A673 (cell line): ENCODE measurements at places on chromosomes 6 and 20.
A peak's percentile ranks its signal among the peaks of the same experiment; 100 is the strongest.

DNA sequence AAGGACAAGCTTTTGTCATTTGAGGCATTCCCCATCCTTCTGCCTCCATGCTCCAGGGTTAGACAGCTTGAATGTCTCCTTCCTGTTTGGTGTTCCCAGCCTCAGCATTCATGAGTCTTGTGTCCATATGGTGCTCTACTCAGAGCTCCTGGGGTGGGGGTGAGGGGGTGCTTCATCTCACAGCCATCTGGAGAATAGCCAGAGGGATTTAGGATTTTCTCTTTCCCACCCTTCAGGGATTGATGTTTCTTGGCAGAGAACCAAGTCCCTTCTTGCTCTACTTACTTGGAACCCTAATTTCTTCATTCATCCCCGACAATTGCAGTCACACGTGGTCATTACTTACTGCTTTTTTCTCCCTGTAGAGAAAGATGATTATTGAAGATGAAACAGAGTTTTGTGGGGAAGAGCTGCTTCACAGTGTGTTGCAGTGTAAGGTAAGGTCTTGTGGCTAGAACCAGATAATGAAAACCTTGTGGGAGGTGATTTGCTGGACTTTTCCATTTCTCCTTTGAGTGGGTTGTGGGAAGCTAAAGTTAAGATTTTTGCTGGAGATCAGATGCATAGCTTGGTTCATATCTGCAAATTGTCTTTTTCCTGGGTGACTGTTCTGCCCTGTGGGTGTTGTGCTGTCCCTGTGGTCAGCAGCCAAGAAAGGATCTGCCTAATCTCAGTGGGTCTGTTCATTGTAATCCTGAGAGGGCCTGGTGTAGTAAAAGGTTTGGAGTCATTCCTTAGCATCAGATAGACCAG is 18.6 kb downstream of the CMTR1 start:
- DNase-seq: no peak

- no peak for DNase-seq
These were observed 85.6 kb downstream of the MYB start for GRCh38 chr6:135266675-135267074.

DNA sequence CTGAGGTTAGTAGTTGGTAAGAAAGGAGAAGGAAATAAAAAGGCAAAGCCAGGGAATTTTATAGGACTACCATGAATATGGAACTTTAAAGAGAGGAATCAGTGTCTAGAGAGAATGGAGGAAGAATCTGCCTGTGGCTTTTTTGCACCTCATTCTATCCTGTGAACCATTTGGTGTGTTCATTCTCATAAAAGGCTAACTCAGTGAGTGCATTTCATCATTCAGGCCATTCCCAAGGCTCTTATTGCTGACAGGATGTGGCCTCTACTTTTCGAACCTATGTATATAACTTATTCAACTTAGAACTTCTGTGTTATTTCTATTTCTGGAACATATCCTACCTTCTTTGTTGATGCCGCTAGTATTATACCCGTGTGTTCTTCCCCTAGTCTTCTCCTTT is 27.1 kb downstream of the HSF2 start:
- no peak for DNase-seq

GRCh38 chr6:2215342-2215741 is 30.1 kb downstream of the GMDS start:
- peak; percentile 66 for DNase-seq

DNA sequence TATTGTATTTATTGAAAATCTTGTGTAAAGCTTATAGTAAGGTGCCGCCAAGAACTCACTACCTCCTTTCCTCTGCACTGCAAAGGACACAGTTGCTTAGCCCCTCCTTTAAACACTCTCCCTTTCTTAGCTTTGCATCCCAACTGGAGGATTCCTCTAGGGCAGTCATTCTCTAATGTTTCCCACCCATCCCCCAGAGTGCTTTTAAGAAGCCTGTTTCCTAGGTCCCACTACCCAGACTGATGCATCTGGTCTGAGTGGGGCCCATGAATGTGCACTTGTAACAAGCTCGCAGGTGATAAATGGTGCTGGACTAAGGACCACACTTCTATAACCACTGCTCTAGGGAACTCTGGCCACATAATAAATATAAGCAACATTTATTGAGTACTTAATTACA is 55.2 kb downstream of the B4GALT5 start:
- DNase-seq: peak; percentile 28

DNA sequence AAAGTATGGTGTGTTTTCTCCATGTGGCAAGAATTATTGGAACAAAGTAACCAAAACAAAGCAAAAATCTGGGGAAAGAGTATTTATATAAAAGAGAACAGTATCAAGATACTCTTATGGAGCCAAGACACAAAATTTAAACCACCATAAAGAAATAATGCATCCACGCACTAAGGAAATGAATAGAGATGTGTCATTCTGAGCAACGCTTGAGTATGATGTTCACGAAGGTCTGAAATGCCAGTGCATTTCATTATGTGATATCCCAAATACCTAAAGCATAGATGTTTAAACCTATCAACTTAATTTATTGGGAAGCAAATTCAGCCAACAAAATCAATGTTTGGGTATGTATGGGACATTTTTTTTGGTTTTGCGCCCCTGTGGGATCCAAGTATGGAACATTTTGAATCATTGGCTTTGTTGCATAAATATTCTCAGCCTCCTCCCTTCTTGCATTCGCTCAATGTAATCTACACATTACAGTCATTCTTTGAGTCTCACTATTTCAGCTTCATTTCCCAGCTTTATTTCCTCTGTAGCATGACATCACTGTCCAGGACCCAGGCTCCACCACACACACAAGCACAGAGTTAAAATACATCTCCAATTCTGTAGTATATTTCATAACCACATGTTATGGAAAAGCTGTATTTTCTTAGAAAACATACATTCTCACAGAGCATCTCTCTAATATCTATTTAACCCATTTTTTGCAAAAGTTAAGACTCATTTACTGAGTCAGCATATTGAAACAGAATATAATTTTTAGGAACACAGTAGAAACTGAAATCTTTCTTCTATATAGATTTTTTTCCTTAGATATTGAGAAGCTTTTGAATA is 11.6 kb upstream of the MOXD1 start:
- no peak for DNase-seq

- no peak for DNase-seq
These were observed 27.7 kb downstream of the SNPH start for GRCh38 chr20:1293641-1294379.

GRCh38 chr6:7922596-7922995 is 12.0 kb upstream of the TXNDC5 start:
- no peak for DNase-seq

DNA sequence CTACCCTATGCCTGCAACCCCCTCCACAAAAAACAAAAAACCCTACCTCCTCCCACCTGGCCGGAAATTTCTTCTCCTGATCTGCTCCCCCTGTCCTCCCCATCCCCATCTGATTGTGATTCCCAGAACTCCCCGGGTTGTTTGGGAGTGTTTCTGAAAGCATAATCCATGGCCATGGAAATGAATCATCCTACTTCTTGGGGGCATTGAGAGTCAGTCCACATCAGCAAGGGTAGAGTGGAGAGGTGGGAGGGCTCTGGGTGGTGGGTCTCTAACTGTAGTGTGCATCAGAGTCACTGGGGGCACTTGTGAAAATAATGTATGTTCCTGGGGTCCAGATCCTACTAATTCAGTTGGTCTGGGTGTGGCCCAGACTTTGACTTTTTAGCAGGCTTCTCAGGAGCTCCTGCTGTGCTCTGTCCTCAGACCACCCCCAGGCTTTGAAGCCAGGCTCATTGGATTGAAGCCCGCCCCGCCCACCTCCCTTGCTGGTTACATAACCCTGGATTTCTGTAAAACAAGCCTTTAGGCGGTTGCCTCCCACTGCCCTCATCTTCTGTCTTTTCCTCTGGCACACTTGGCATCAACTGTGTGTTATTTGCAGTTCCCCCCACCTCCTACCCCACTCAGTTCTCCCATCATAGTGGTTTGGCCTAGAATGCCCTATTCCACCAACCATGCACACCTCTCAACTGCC is 10.5 kb downstream of the PIGT start:
- DNase-seq: no peak

DNA sequence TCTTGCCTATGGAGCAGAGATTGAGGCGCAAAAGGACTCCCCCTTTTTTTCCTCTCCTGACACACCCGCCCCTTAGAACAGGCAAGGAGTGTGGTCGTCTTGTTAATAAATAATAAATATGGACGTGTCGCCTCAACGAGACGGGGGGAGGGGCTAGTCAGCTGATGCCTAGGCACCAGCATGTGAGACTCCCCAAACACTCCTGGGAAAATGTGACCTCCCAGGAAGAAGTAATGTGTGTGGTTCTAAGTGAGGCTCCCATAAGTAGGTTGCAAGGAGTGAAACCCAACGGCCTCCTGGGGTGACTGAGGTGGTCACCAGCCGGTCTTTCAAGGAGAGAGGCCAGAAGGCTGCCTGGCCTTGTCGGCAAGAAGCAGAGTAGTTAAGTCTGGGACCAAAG is 1.1 kb upstream of the FAXC start:
- DNase-seq: no peak

DNA sequence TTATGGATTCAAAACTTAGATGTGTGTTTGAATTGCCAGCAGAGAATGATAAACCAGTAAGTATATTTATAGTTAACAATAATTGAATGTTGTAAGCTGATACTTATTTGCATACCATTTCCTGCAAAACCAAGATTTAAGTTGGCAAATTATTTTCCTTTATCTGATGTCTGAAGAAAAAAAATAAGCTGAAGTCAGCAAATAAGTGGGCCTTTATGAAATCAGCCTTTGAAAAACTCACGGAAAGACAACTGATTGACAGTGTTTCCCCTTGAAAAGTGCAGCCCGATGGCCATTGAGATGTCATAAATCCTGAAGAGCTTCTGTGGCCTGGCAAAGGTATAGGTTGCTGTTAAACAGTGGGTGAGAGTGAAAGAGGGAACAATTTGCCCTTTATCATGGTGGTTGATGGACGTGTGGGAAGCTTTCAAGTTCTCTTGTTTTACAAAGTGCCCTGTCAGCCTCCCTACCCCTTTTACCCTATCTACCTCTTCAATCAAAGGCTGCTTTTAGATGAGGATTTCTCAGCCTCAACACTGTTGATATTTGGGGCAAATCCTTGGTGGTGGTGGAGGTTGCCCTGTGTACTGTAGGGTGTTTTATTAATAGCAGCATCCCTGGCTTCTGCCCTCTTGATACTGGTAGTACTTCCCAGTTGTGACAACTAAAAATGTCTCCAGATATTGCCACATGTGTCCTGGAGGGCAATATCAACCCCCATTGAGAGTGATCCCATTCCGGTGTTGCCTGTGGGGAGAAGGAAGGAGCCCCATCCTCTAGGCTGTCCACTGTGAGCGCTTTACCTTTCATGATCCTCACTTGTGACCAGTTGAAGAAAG is 50.2 kb downstream of the VAPB start:
- peak; percentile 24 for DNase-seq

GRCh38 chr6:2979819-2980464 is 8.6 kb upstream of the SERPINB6 start:
- no peak for DNase-seq

DNA sequence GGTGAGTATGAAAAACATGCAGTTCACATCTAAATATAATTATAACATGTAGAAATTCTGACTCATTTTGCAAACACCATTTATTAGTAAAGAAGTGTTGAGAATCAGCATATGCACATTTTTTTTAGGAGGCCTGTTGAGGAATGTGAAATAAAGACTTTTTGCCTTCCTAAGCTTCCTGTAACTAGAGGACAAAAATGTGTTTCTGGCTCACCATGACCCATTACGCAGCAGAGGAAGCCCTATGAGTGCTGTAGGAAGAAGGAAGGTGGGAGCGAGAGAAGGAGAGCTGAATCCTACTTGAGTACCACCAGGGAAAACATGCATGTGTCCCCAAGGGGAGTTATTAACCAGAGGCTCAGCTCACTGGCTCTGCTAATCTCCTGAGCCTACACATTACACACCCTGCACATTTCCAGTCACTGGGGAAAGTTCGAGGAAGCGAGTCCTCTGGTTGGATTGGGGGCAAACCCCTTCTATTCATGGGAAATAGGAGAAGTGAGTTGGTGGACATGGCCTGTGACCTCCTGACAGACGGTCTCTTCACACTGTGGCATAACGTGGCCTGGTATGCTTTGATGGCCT is 540.5 kb upstream of the JAG1 start:
- DNase-seq: no peak

DNA sequence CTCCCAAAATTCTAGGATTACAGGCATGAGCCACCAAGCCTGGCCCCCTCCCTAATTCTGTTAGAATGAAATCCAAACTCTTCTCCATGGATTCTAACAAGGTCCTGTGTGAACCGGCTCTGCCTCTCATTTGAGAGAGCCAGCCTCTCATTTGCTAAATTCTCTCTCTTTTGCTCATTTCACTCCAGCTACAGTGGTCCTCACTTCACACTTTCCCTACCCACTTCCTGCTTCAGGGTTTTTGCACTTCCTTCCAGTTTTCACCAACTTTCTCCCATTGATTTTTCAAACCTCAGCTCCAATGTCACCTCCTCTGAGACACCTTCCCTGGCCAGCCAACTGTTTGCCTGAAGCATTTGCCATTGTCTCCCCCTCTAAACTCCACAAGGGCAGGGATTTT is 5.1 kb downstream of the COX4I2 start:
- no peak for DNase-seq

DNA sequence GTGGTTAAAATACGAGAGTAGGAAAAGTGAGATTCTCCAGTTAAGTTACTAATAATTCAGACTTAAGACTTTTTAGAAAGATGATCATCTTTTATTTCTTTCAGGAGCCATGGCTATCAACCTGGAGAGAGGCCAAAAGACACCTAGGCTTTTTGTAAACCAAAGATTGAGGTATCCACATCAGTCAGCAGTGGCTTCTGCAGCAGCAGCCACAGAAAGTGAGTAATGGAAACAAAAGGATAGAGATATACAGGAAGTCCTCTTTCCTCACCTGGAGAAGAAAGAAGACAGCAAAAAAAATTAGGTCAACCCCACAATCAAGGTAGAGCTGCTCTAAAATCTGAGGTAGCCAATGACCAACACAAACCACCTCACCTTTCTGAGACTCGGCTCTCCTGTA is 22.7 kb upstream of the TRIM39 start:
- no peak for DNase-seq

DNA sequence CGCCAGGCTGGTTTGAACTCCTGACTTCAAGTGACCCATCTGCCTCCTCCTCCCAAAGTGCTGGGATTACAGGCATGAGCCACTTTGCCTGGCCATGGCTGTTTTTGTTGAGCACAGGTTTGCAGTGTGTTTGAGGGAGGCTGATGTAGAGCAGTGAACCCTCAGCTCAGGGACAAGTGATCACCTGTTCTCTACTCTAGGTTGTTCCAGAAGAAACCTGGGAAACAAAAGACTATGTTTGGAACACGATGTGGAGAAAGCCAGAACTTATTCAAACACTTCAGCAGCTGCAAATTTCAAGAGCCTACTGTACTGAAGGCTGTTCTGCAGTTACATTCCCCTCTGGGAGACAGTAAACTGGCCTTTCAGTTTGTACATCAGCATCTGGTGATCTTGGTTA is 4.7 kb downstream of the TULP1 start:
- no peak for DNase-seq

- no peak for DNase-seq
These were observed 1.5 kb upstream of the ARID1B start for GRCh38 chr6:156775717-156776116.

DNA sequence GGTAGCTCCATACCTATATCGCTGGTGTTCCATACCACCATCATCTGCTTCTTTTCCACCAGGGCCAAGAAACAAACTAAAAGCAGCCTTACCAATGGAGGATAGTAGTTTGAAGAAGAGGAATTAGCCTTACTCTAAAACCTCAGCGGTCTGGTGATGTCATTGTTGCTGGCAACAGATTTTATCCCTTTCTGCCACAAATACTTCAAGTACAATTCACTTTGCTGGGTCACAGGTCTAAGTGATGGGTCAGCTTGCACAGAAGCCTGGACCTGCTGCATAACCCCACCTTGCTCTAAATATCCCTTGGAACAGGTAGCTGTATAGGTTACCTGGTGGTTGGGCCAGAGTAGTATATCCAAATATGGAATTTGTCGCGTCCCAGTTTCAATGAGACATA is 53.2 kb upstream of the THEMIS start:
- DNase-seq: no peak
